NCI-H187 (cell line): ENCODE measurements at places on chromosomes 4 and X.

- DNase-seq = no peak
Measured at GRCh38 chrX:116278826-116279225, 108.3 kb downstream of the AGTR2 start.

DNA sequence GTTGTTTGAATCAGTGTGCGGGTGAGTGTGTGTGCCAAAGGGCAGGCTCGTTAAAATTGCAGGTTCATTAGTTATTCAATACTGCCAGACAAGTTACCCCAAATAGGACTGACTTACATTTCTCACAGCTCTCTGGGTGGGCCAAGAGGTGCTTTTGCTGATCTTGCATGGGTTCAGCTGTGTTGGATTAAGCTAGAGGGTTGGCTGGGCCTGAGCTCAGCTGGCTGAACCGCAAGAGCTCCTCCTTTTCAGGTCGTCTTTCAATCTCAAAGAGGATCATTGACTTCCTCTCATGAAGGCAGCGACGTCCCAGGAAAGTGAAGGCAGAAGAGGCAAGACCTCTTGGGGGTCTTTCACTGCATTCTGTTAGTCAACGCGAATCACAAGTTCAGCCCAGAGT, 343.3 kb upstream of the FRG1 start:
- no peak for DNase-seq

- no peak for DNase-seq
Measured at GRCh38 chr4:72169861-72170260, 138.1 kb downstream of the NPFFR2 start.

GRCh38 chr4:186150926-186151325, 40.4 kb upstream of the CYP4V2 start:
- no peak for DNase-seq

DNA sequence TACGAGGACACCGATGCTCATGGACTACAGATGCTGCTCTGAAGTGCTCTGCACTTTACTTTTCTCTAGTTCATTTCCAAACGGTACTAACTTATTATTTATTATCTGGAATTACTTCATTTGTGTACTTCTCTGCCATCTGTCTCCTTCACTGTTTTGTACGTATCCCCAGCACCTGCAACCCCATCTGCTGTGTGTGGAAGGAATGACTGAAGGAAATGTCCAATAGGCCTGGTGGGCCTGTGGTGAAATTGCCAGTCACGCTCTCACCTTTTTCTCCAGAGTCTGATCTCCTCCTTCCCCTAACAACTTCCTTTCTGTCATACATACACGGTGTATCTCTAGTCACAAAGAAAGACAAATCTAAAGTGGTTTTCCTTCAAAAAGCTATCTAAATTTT, 12.9 kb downstream of the TMEM154 start:
- no peak for DNase-seq

GRCh38 chr4:170476351-170476750, 386.6 kb upstream of the AADAT start:
- no peak for DNase-seq

GRCh38 chrX:154376774-154377173, 2.3 kb upstream of the EMD start:
- DNase-seq = no peak

DNA sequence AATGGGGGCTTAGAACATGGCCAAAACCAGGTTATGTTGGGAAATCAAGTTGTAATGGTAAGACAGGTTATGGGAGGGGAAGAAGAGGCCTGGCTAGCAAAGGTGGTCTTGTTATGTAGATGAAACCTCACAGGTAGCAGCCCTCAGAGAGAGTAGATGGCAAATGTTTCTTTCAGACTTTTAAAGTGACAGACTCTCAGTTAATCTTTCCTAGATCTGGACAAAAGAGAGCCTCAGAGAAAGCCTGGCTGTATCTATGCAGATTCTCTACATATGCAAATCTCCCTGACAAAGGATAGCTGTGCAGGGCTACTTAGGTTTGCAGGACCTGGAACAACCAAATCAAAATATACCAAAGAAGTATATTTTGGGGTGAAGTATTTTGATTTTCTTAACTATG, 284.1 kb upstream of the AMOT start:
- no peak for DNase-seq

DNA sequence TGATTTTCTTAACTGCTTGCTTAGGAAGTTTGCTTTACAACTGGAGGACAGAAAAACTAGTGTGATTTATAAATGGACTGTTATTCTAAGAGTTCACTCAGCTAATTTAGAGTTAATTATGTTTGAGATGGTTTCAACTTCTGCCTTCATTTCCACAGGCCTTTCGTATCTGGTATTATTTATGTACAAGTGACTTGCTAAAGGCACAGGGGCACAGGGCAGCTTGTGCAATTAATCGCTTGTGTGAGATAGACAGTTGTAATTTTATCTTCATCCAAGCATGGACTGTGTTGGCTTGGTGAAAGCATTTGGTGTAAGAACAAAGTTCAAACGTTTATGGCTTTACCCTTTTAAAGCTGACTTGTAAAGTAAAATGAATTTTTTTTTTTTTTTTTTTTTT, 38.3 kb downstream of the GPAT3 start:
- no peak for DNase-seq

GRCh38 chr4:100016191-100016590, 66.1 kb upstream of the H2AZ1 start:
- no peak for DNase-seq

DNA sequence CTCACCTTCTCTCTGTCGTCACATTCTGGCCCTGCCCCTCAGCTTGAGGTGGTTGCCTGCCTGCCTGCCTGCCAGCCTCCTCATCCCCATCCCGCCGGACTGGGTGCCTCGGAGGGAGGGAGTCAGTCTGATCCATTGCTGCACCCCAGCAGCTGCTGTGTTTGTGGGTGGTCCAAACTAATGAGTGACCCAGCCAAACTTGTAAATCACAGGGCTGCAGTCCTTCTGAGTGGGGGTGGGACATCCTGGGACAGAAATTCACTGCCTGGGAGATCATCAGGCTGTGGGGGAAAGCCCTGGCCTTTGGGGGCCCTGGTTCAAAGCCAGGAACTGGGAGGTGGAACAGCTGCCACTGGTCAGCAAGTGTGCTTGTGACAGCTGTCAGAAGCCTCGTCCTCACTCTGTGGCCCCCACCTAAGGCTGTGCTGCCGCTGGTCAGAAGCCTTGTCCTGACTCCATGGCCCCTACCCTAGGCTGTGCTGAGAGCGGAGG, 5.6 kb downstream of the GPR78 start:
- DNase-seq = no peak

- DNase-seq = no peak
Measured at GRCh38 chrX:40953369-40953768, 131.9 kb upstream of the USP9X start.

DNA sequence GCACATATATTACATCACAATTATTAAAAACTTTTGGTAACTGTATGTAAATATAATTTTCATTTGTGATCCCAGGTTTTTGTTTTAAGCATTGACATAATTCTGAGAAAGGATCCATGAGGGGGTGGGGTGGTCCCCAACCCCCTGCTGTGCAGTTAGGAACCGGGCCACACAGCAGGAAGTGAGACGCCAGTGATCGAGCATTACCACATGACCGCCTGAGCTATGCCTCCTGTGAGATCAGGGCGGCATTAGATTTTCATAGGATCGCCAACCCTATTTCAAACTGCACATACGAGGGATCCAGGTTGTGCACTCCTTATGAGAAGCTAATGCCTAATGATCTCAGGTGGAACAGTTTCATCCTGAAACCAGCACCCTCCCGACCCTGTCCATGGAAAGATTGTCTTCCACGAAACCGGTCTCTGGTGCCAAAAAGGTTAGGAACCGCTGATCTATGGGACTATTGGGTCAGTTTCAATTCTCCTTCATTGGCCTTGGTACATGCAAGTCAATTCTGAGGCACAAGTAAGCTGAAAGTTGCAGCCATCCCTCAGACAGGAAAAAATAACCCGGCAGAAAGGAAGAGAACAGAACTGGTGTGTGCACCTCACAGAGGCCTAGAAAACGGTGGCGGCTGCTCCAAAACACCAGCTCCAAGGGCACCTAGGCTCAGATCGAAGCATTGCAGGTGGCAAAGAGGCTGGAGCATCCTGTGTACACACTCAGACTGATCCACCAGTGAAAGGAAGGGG, 7.0 kb upstream of the TMSB4X start:
- DNase-seq = no peak

DNA sequence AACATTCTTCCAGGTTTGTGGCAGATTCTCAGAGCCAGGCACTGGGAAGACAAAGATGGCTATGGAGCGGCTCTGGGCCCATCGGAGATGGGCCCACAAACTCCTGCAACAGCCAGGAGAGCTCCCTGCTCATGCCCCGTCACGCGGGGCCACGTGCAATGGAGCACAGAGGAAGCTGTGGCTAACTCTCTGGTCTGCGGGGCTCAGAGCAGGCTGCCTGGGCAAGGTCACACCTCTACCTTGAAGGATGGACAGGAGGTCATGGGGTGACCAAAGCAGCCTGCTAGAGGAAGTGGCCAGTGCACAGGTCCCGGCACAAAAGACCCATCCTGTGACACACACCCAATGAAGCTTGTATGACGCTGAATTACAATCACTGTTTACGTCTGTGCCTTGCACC, 45.2 kb downstream of the C4orf50 start:
- DNase-seq = no peak

DNA sequence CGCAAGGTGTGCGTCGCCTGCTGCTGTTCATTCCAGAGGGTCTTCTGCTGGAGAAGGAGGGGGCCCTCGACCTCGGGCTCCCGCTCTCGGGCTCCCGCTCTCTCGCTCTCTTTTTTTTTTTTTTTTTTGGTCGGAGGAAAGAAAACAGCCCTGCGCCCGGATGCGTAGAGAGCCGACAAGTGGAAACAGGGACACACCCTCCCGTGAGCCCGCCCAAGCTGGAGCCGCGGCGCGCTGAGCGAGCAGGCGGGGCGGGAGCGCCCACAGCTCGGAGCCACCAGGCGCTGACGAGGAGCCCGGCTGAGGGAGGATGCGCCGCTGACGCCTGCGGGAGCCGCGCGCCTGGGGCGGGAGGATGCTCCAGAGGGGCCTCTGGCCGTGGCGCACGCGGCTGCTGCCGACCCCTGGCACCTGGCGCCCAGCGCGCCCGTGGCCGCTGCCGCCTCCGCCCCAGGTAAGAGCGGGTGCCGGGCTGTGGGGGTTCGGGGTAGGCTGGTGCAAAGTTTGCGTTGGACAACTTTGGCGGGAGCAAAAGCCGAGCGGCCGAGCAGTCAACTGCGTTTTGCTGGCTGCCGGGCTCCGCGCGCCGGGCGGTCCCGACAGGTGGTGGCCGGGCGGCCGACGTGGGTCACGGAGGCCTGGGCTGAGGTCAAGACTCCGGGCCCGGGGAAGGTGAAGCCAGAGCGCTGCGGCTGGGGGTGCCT, at the start of gene MCUB:
Gene MCUB, plus strand, starts transcription at position 264 of the 704 bp plus-strand sequence. Its CDS starts 92 bp downstream, at position 356.
- DNase-seq = no peak

DNA sequence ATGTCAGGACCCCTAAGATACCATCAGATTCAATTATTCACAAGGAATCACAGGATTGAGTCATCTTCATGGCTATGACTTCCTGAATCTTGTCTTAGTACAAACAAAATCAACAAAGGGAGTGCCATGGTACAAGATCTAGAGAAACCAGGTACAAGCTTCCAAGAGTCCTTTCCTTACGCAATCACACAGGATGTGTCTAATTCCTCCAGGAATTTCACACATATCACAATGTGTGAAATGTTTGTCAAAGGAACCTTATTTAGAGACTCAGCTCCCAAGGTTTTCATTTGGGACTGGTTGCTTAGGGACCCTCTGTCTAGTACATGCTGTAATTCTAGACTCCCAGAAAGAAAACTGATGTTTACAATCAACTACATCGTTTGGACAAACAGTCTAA, 83.0 kb downstream of the MAB21L2 start:
- no peak for DNase-seq

GRCh38 chr4:77094496-77094895, 18.7 kb upstream of the CCNI start:
- no peak for DNase-seq

DNA sequence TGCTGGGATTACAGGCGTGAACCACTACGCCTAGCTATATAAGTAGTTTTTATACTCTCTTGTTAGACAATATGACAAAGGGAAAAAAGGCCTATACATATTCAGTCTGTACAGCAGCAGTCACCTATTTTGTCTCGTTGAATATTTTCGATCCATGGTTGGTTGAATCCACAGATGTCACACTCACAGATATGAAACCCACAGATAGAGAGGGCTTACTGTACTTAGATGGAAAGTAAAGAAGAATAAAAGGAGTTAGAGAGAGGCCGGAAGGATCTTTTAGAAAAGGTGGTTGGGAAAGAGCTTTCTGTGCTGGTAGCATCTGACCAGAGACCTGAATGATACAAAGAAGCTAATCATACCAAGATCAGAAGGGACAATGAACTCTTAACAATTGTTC, 38.3 kb upstream of the SPINK2 start:
- no peak for DNase-seq

GRCh38 chrX:69189576-69190371, 24.5 kb upstream of the PJA1 start:
- no peak for DNase-seq

DNA sequence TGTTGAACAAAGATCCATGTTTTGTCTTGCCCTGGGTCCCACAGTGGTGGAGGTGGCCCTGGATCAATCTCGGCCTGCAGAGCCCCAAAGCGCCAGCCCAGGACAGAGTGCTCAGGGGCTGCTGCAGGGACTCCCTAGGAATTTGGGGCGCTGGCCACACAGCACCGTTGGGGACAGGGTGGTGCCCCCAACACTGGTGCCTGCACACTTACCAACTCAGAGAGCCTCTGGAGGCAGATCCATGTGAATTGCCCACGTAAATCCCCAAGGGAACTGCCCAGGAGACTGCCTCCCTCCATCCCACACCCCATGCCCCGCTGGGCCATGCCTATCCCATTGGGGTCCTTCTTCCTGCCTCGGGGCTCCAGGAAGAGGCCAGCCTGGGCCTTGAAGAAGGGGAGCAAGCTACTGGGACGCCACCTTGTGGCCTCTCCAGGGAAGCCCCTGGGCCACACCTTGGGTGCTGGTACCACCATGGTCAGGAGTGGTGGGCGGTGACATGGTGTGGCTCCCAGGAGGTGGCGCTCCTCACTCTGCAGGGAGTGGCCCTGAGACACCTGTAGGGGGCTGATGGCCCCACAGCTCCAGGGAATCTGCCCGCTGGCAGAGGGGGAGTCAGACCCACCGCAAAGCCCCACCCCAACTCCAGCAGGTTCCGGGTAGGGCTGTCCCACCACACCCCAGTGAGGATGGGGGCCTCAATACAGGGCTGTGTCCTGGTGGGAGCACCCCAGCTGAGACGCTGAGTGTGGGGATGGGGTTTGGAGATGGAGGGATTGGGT, 22.8 kb downstream of the CFAP99 start:
- no peak for DNase-seq

- no peak for DNase-seq
Measured at GRCh38 chr4:152106113-152106763, 345.4 kb upstream of the GATB start.

DNA sequence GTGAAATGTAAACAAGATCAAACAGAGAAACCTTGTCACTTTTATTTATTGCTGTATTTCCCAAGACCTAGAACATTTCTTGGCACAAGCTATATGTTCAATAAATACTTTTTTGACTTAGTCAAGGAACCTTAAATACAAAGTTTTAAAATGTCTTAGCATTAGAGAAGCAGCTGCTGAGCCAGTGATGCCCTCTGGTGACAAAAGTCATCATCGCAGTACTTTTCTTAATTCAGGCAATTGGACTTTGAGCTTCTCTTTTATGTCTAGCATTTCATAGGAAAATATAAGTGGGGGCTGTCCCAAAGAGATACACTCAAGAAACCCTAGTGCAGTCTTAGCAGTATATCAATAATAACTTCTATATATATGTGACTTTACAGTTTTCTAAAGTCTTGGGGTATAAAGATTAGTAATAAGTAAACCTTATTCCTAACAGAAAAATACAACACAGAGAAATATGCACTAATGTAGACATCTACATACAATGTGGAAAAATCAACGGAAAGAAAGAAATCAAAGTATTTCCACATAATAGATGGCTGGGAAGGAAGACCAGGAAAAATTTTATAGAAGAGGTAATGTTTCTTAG, 118.4 kb downstream of the DTHD1 start:
- DNase-seq = no peak
